ENCODE measurements at places on chromosomes 3 and 15. TPM values are rescaled to one million over a fixed set of nuclear protein-coding genes. Genes with fewer than 3 reads are reported as not detected.

Gene TF
- total RNA-seq, result 4.3 TPM

Gene HCLS1
- 336 TPM for total RNA-seq

Gene HAPLN3
- total RNA-seq, result 10.4 TPM

Gene UQCRC1
- 124 TPM for total RNA-seq

Gene NAA50
- total RNA-seq, result 61.0 TPM

Gene ASB14
- not detected for total RNA-seq

Gene P3H2
- total RNA-seq, result 0.64 TPM
